D341Med (cell line): ENCODE measurements at places on chromosomes 3 and 15.

DNA sequence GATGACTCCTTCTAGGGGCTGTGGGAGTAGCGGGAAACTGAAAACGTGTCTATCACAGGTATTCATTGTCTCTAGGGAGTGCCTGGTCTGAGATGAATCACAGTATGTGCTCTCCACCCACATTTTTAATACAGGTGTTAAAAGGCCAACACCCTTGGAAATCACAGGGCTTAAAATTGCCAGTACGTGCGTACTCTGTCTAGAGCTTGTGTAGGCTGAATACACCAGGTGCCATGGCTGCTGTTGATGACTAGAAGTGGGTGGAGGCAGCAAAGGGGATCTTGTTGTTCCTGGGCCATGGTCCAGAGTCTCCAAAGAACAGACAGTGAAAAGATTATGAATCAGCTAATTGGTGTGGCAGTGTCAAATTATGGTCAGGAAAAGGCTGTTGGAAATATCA is 35.1 kb upstream of the P3H2 start:
- DNase-seq = no peak

GRCh38 chr3:122956693-122957455 is 70.7 kb downstream of the SEMA5B start:
- DNase-seq = no peak

- DNase-seq = no peak
Observed at GRCh38 chr3:71391361-71391760, 192.2 kb downstream of the FOXP1 start.

DNA sequence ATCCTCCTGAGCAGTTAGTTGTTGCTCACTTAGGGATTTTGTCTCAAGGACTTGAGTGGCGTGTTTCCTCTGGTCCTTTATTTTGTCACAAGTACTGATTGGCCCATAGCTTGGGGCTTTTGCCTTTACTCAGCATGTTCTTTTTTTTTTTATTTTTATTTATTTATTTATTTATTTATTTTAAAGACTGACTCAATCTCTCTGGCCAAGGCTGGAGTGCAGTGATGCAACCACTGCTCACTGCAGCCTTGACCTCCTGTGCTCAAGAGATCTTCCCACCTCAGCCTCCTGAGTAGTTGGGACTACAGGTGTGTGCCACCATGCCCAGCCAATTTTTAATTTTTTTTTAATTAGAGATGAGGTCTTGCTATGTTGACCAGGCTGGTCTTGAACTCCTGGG is 223.9 kb upstream of the TPM1 start:
- no peak for DNase-seq

GRCh38 chr3:197736010-197736490 is 654 bp downstream of the RUBCN start:
- DNase-seq = peak; percentile 52

DNA sequence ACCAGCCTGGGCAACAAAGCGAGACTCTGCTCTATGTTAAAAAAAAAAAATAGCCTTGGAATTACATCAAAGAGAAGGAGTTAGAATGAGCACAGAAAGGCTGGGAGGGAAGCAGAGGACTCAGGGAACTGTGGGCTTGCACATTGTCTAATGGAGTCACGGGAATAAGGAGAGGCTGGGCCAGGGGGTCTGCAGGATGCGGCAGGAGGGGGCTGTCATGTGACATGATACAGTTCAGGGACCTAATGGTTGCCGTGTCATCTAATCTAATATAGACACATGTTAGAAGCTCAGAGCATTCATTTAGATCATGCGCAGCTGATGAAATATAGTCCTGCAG is 32.5 kb downstream of the GRK7 start:
- no peak for DNase-seq

GRCh38 chr15:69056365-69056764 is 41.9 kb downstream of the NOX5 start:
- DNase-seq = no peak

GRCh38 chr15:85164841-85165466 is 183.3 kb downstream of the PDE8A start:
- no peak for DNase-seq

- no peak for DNase-seq
Observed at GRCh38 chr3:197524128-197524527, 31.6 kb downstream of the BDH1 start.

- DNase-seq = no peak
Observed at GRCh38 chr15:81411969-81412633, 38.1 kb upstream of the TMC3 start.

GRCh38 chr15:69272891-69273290 is 25.8 kb upstream of the PAQR5 start:
- DNase-seq = no peak

GRCh38 chr3:177137774-177138705 is 59.2 kb downstream of the TBL1XR1 start:
- no peak for DNase-seq

DNA sequence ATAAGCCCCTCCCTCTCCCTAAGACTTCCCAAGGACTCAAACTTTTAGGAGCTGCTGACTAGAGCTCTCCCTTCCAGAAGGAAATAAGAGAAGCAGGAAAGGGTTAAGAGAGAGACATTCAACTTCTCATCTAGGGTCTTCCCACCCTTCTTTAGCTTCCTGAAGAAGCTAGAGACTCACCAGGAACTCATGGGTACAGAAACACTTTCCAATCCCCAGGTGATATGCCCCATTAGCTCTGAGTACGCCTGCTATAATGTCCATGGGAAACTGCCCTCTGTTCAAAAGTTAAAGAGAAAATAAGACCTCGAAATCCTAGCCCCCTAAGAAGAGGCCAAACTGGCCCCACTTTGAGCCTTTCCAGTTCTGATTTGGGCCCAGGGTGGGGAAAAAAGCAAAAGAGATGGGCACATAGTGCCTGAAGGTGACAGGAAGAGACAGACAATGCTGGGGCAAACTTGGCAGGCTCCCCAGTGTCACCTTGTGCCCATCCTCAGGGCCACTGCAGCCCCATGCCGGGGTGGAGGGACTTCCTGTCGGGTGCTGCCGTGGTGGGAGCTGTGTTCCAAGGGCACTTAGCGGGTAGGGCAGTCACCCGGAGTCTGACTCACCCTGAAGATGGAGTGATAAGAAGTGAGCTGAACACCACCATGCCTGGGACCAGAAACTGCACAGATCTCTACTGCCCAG is 29.5 kb downstream of the CCDC12 start:
- DNase-seq = no peak

DNA sequence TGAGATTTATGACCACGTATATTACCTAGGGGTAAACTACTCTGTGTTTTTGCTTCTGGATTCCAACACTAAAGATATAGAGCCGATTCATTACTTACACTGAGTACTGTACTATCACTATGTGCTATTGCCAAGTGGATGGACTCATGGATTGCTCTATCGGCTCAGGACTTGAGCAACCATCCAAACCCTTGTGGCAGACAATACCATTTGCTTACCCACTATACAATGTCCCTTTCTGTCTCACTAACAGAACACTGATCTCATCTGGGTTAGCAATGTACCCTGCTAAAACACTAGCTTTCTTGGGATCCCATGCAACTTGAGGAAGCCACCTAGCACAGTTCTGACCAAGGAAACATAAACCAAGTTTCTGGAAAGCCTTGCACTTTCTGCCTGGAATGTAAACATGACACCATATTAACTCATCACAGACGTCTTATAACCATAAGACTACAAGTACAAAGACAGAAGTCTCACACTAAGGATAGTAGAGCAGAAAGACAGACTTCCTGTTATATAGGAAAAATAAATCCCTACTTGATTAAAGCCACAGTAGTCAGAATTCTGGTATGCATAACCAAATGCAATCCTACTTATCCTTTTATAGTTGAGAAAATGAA is 38.6 kb downstream of the HACD2 start:
- DNase-seq = no peak

DNA sequence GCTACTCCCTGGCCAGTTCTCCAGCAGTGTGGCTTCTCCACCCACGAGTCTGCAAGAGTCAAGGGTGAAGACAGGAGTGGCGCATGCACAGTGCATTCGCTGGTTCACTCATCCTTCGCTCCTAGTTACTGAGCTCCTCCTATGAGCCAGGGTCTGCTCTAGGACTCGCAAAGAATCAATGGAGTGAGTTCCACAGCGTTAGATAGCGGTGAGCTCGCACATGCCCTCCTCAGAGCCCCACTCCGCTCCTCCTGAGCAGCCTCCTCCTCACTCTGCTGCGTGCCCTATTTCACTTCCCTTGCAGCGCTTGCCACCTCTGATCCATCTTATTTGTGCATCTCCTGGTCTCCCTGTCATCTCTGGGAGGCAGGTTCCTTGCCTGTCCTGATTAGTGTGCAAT is 63.0 kb downstream of the NUP210 start:
- DNase-seq = no peak

GRCh38 chr3:80113331-80113730 is 345.5 kb upstream of the ROBO1 start:
- no peak for DNase-seq

GRCh38 chr3:142000325-142000870 is 124.0 kb downstream of the ATP1B3 start:
- no peak for DNase-seq

GRCh38 chr3:61996366-61996765 is 377.0 kb downstream of the FEZF2 start:
- DNase-seq = no peak

- DNase-seq = no peak
Observed at GRCh38 chr3:23665741-23666140, 140.0 kb upstream of the UBE2E1 start.

GRCh38 chr3:13768453-13768852 is 111.4 kb downstream of the WNT7A start:
- no peak for DNase-seq

DNA sequence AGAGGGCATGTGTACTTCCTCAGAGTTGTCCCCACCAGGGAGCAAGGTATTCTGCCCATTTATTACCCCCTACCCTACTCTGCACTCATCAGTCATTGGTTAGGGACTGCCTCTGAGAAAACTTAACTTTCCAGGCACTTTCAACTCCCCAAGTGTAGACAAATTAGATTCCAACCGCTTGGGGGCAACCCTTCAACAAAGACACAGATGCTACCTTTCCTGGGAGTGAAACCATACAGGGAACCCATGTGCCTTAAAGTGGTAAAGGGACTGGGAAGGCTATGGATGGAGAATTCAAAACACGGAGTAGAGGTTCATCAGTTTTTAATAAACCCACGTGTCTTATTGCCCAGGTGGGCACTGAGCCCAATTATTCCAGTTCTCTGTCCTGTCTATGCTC is 19.4 kb upstream of the UBE2E2 start:
- DNase-seq = peak; percentile 44

- no peak for DNase-seq
Observed at GRCh38 chr3:132247211-132247610, 70.0 kb upstream of the ACP3 start.

GRCh38 chr15:83843471-83843871 is 189.5 kb downstream of the ADAMTSL3 start:
- DNase-seq = no peak

GRCh38 chr3:64642327-64643151 is 45.3 kb downstream of the ADAMTS9 start:
- DNase-seq = peak; percentile 73

DNA sequence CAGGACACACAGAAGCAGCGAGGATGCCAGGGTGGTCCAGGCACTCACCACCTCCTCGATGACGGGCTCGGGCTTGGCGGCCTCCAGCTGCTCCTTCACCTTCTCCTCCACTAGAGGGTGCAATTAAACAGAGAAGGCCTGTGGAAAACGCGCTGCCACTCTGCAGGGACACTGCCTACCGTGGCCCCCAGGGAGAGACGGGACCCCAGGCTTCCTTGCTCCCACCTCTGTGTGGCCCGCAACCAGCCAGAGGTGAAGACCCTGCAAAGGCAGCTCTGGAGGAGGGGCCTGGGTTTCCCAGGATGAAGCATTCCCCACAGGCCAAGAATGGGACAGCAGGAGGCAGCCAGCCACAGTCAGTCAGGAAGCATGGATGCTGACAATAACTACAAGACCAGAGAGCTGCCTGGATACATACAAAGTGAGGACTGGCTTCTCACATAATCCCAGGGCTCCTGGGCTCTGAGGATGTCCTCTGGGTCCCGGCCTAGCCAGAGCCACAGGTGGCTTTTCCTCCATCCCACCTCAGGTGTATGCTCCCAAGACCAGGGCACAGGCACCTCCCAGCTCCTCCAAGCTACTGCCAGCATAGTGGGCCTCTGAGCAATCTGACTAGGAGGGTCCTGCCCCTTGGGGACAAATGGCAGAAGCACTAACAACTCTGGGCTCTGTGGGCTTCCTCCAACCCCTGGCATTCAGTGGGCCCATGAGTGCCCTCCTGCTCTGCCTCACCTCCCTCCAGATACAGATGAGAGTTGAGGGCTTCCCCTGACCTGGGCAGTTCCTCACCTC is 46.2 kb downstream of the PTH1R start:
- peak; percentile 85 for DNase-seq

GRCh38 chr3:39505866-39506742 is 38.6 kb downstream of the MOBP start:
- DNase-seq = no peak

- DNase-seq = no peak
Observed at GRCh38 chr3:60809857-60810610, 441.2 kb downstream of the FHIT start.

DNA sequence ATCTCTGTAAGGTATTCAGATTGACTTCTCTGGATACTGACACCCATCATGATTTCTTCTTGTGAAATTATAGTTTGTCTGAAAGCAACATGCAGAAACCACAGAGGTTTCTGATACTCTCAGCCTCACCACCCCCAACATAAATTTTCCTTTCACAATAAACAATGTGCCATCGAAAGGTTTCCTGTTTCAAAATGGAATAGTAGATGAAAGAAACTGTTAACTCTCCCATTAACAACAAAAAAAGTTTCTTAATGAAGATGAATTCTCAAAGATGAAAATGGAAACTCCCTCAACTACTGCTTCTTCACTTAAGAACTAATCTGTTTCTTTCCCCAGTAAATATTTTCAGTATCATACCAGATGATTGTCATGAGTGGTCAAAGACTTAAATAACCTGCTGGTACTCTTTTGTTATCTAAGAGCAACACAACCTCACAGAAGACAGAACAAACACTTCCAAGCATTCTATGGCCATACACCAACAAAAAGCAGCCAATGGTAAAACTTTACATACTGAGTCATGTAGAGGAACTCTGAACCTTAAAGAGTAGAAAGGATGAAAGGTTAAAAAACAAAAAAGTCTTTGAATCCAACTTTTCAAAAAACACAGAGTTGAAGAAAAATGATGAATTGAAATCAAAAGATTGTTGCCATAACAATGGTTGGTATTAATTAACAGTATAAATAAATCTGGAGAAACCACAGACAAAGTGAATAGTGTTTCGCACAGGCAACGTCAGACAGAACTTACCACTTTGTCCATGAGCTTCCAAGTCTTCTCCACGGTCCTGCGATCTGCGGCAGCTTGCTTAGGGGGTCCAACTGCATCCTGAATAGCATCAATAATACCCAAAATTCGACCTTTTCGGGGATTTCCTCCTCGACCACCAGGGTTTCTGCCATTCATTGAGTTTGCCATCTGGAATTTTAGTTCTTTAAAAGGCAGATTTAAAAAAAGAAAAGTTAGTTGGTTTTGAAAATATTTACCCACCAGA is 1.9 kb downstream of the CBLB start:
- DNase-seq = no peak

- no peak for DNase-seq
Observed at GRCh38 chr15:51135276-51135675, 40.6 kb upstream of the TNFAIP8L3 start.

GRCh38 chr3:184562878-184563560 is 1.4 kb downstream of the EPHB3 start:
- no peak for DNase-seq

- DNase-seq = no peak
Observed at GRCh38 chr3:170470063-170471016, 51.7 kb downstream of the CLDN11 start.
